ENCODE measurements at places on chromosomes 4 and X.
A peak's percentile ranks its signal among the peaks of the same experiment; 100 is the strongest.

- DNase-seq: peak; percentile 62
Measured at GRCh38 chr4:1201851-1202525, 29.6 kb upstream of the SPON2 start.

GRCh38 chr4:88985088-88985773 lies 71.8 kb downstream of the FAM13A start:
- no peak for DNase-seq

- no peak for DNase-seq
Measured at GRCh38 chrX:152884171-152884570, 13.7 kb upstream of the ZNF185 start.

DNA sequence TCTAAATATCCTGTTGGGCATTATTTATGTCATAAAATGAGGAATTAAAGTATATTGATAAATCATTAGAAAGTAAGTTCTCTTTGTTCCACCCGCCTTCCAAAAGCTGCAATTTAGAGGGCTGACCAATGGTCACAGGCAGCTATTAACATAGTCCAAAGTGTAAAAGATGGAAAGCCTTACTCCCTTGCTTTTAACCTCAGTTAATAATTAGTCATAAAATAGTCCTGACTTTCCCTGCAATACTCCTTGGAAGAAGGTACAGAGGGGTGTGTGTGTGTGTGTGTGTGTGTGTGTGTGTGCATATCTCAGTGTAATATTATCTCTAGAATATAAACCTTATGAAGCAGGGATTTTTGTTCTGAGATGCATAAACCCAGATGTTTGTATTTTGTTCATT lies 275.4 kb downstream of the FAT4 start:
- no peak for DNase-seq

- no peak for DNase-seq
Measured at GRCh38 chr4:103158760-103159159, 39.4 kb downstream of the CENPE start.

GRCh38 chrX:103628386-103629317 lies at the start of gene TCEAL1:
Gene TCEAL1, plus strand, starts transcription at chrX:103628975. Its CDS starts 942 bp downstream, at chrX:103629917.
- DNase-seq: peak; percentile 77

DNA sequence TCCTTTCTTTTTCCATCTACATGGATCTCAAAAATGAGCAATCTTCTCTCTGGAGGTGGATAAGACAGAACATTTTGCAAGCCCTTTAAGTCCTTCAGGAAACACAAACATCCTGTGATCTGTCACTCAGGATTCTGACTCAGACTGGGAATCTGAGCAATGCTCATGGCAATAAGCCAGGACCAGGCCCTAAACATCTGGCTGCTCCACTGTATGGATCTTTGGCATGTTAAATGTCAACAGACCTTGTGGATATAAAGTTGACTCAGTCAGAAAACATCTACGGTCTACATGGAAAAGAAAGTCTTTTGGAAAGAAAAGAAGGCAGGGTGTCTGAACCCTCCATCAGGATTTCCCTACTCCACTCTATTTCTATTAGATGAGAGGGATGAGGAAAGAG lies 17.8 kb upstream of the CHIC2 start:
- no peak for DNase-seq

DNA sequence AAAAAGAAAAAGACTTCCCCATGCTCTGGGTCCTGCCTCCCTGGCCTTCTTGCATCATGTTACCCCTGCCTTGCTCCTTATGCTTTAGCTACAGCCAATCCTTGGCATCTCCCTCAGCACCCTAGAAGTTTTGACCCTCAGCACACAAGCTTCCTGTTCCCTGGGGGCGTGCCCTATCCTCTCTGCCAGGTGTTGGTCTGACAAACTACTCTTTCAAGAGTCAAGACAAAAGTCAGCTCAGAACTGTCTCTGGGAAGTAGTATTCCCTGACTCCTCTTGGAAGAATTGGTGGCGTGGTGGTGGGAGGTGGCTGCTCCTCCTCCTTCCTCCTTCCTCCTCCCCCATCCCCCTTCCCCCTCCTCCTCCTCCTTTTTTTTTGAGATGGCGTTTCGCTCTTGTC lies 41.0 kb downstream of the PRPS1 start:
- no peak for DNase-seq

DNA sequence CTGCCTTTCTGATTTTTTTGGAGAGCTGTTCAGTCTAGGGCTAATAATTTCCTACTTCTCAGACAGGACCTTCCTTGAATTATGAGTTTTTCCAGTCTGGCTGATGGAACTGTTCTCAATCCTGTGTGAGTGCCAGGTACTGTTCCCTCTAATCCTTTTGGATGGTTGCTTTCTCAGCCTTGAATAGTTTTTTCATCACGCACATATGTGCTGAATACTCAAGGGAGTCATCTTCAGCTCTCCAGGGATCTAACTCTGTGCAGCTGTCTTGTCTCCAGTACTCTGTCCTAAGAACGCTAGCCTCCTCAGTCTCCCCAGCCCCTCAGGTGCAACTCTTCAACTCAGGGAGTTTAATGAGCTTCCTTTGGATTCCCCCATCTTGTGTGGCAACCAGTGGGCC lies 93.2 kb downstream of the GASK1B start:
- DNase-seq: no peak

- no peak for DNase-seq
Measured at GRCh38 chr4:78213218-78213617, 156.1 kb downstream of the FRAS1 start.

GRCh38 chr4:11415409-11416070 lies 13.2 kb downstream of the HS3ST1 start:
- no peak for DNase-seq

- no peak for DNase-seq
Measured at GRCh38 chrX:12439416-12439815, 301.1 kb downstream of the FRMPD4 start.

All from left forelimb (tissue), 1 donor.